HS-5 (cell line): ENCODE measurements at places on chromosomes 6 and 20.

- no peak for DNase-seq
Measured at GRCh38 chr20:45976086-45976485, 4.1 kb upstream of the ZNF335 start.

GRCh38 chr6:106748547-106749207, 119.3 kb downstream of the QRSL1 start:
- DNase-seq: no peak

DNA sequence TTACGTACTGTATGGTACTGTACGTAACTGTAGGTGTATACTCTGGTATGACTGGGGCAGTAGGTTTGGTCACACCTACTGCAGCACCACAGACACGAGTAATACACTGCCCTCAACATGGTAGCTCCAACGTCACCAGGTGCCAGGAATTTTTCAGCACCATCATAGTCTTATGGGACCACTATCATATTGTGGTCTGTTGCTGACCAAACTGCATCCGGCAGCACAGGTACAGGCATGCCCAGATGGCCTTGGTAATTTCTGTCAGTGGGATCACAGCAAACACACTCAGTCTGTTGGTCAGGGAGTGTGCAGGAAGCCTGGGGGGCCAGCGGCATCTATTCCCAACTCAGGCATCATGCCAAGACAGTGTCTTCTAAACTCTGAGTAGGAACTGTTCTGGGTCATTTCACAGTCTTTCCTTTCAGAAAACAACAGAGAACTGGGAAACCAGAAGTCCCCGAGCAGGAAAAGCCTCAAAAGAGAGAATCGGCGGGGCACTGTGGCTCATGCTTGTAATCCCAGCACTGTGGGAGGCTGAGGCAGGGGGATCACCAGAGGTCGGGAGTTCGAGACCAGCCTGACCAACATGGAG, 5.8 kb downstream of the YTHDF1 start:
- DNase-seq: no peak

DNA sequence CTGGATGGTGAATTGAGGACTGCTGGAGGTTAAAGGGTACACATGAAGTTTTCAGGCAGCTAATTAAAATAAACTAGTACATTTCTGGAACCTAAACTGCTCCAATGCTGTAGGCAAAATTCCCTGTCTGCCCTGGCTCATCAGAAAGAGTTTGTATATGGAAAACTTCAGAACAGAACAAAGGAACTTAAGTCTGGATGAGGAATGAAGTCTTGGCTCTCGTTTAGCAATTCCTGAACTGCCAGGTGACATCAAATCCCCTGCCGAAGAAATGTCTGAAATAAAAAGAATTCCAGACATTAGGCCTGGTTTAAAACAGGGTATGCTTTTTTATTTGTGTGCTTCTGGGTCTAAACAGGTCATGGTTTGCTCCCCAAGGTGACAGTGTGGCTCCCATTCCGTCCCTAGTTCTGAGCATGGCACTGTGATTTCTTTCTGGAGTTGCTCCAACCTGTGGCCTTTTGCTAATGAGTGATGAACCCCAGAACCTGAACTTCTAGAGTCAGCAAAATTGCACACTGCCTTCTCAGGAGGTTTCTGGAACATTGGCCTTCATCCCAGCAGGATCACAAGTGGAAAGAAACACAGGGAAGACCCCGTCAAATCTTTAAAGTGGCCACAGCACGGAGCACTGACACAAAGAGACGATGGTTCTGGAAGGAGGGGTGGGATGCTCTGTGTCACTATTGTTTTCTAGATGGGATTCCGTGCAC, 129.4 kb upstream of the NAA20 start:
- no peak for DNase-seq

DNA sequence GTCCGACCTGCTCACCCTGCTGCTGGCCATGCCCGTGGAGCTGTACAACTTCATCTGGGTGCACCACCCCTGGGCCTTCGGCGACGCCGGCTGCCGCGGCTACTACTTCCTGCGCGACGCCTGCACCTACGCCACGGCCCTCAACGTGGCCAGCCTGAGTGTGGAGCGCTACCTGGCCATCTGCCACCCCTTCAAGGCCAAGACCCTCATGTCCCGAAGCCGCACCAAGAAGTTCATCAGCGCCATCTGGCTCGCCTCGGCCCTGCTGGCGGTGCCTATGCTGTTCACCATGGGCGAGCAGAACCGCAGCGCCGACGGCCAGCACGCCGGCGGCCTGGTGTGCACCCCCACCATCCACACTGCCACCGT, 885 bp downstream of the NTSR1 start:
- DNase-seq: no peak

GRCh38 chr6:141316236-141316635, 816.5 kb upstream of the GJE1 start:
- DNase-seq: no peak

GRCh38 chr20:56987986-56988385, 278.5 kb downstream of the BMP7 start:
- DNase-seq: no peak

GRCh38 chr20:63682384-63683139, 13.9 kb upstream of the TNFRSF6B start:
- peak; percentile 99 for DNase-seq

- no peak for DNase-seq
Measured at GRCh38 chr6:149445095-149445466, 39.7 kb downstream of the ZC3H12D start.

DNA sequence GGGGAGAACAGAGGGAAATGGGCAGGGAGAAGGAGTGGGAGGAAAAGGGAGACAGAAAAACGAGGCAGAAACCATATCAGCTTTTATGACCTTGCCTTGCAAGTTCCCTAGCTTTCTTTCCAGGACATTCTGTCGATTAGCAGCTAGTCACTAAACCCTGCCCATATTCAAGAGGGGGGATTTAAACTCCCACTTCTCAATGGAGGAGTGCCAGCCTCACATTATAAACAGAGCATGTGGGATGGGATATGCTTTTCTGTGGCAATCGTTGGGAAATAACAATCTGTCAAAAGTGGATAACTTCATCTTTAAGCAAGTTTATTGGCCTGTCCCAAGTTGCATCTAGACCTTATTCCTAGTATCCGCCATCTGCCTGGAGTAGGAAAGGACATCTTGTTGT, 57.0 kb upstream of the TMEM170B start:
- no peak for DNase-seq

GRCh38 chr20:13718171-13718570, 66.5 kb downstream of the ESF1 start:
- DNase-seq: no peak

- no peak for DNase-seq
Measured at GRCh38 chr20:17934141-17934862, 34.3 kb downstream of the SNX5 start.

- no peak for DNase-seq
Measured at GRCh38 chr6:165744555-165745228, 81.7 kb upstream of the PDE10A start.

DNA sequence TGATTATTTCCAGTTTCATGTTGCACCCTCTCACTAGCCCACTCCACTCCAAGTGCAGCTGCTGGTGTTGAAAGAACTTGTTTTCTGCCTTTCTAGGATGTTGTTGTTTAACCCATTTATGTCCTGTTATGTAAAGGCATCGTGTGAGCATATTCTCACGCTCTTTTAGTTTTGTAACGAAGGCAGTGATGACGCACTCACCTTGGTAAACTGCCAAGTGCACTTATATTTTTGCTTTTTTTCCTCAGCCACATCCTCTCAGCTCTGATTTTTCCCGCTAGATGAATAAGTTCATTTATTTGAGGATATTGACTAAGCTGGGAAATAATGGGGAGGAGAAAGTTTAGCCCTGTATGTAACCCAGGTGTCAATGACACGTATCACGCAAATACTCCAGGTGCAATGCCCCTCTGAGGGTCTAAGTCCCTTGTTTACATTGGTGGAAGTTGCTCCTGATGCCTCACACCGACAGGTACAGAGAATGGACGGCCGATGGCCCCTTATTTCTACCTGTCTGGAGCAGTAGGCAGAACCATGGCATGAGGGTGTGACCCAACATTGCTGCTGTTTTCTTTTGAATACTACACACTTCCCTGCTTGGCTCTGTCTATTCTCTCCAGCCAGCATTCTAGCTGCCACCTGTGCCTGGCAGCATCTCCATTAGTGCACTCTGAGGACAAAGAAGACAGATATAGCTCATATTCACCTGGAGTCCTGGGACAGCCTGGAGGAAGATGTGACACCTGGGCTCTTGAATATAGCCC, 132.7 kb upstream of the SLC24A3 start:
- no peak for DNase-seq

DNA sequence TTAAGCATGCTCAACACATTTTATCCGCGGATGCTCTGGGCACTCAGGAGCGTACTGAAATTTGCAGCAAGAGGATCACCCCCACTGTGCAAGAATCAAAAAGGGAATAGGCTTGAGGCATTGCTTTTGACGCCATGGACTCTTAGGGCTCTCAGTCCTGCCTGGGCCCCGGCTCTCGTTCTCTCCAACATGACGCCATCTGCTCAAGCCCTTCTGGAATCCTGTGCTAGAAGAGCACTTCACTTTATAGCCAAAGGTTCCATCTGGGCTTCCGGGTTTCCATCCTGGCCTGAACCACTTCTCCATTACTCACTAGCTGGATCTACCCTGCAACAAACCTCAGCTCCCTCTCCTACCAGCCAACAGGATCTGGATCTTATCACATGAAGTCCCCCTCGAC, 105.3 kb downstream of the FOXF2 start:
- DNase-seq: no peak

- no peak for DNase-seq
Measured at GRCh38 chr20:50389438-50389807, 120.8 kb upstream of the PTPN1 start.
